ENCODE measurements at places on chromosomes 3 and 15. TPM values are rescaled to one million over a fixed set of nuclear protein-coding genes. Genes with fewer than 3 reads are reported as not detected.

Gene KLHL6
- total RNA-seq, result not detected

Gene CCPG1
- 50.6 TPM for total RNA-seq

Gene STRA6
- 45.8 TPM for total RNA-seq

Gene TFDP2
- total RNA-seq, result 74.7 TPM

Gene NDUFB5
- 93.7 TPM for total RNA-seq

Gene TRH
- total RNA-seq, result not detected

Gene ASB14
- not detected for total RNA-seq

Gene MEX3B
- 1.3 TPM for total RNA-seq

Gene DUOXA1
- total RNA-seq, result not detected

Gene CYP1A2
- total RNA-seq, result not detected

Gene CLDN16
- not detected for total RNA-seq

Gene HHLA2
- total RNA-seq, result not detected

Gene ATG3
- total RNA-seq, result 109 TPM

All from A375 (cell line).